ENCODE measurements at places on chromosomes 4 and X. TPM values are rescaled to one million over a fixed set of nuclear protein-coding genes. Genes with fewer than 3 reads are reported as not detected.

DNA sequence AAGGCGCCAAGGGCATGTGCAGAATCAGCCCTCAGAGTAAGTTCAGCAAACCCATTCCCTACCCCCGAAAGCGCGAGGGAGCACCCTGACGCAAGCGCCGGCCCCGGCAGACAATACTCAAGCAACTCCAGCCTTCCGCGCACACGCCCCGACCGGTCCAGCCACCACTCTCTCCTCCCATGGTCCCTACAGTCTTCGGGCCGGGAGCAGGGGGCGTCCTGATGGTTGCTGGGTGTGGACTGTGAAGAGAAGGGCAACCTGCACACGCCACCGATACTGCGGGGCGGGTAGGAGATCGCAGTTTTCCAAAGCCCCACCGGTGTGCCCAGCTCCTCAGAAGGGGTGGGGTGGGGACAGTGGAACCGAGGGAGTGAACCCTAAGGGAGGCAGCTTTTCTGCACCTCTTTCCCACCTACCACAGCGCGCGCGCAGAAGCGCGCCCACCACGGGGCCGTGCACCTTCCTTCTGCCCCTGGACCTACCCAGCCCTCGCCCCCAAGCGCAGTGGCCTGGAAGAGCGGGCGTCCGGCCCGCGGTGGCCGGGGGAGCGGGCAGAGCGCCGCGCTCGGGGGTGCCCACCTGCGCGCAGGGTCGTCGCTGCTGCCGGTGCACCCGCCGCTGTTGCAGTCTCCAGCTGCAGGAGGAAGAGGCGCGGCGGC, 650.2 kb upstream of the DIPK2B start:
- DNase-seq: no peak

DNA sequence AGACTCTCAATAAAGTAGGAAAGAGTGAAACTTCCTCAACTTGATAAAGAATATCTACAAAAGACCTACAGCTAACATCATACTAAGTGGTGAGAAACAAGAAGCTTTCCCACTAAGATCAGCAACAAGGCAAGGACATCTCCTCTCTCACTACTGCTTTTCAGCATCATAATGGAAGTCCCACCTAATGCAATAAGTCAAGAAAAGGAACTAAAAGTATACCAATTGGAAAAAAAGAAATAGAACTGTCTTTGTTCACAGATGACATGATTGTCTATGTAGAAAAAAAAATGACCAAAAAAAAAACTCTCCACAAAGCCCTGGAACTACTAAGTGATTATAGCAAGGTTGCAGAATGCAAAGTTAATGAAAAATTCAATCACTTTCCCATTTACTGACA, 25.1 kb upstream of the SH3RF1 start:
- no peak for DNase-seq

HERC3 gene
- total RNA-seq: 21.2 TPM

DNA sequence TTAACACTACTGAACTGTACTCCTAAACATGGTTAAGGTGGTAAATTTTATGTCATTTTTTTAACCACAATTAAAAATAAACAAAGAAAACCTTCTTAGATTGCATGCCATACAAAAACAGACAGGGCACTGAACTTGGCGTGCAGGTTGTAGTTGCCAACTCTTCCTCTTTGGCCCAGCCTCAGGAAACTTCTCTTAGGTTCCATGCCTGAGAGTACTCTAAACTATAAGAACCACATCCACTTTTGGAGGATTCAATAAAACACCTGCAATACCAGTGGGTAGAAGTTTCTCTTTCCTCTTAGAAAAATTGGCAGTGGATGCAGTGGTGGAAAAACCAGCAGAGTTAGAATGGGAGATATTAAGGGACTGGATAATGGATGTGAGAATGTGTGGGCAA, 103.4 kb downstream of the LUZP4 start:
- no peak for DNase-seq

IGFBP7 gene
- 558 TPM for total RNA-seq

DNA sequence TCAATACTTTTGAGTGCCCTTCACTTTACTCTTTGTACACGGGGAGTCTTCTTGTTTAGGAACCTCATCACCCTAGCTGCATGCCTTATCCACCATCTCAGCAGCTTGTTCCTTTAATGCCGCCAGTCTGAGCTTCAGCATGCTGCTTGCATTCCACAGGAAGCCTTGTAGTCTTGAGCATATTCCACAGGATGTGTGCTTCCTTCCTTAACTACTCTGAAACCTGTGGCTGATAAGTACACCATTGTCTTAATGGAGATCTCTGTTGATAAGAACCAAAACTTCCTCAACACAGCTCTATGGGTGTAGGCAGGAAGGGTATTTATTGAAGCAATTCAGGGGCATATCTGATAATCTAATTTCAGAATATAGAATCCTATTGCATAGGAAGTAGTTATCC, 24.4 kb upstream of the CCNI start:
- no peak for DNase-seq

DNAAF6 gene
- total RNA-seq: not detected

GRCh38 chr4:60737858-60738257, 462.3 kb upstream of the ADGRL3 start:
- no peak for DNase-seq

DNA sequence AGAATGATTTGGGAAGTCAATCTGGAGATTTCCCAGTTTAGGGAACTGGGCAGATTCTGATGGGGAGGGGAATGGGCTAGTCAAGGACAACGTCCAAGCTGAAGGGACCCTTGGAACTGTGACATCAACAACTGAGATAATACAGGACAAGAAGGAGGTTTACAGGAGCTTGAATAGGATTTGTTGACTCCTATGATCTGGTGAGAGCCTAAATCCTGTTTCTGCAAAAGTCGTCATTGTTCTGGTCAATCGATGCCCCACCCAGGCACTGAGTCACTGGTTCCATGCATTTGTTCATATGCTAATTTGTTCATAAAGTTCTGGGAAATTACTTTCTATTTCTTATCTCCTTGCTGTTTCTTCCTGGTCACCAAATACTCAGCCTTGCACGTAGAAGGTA, 15.3 kb upstream of the PDGFRA start:
- no peak for DNase-seq

- DNase-seq: no peak
These were observed 289.8 kb upstream of the SFRP2 start for GRCh38 chr4:154078504-154079350.

GRCh38 chr4:142777045-142777743, 68.9 kb downstream of the INPP4B start:
- no peak for DNase-seq

- no peak for DNase-seq
These were observed 1517.6 kb downstream of the STIM2 start for GRCh38 chr4:28378109-28378830.

- no peak for DNase-seq
These were observed 25.8 kb upstream of the ARHGAP24 start for GRCh38 chr4:85448906-85449890.

DNA sequence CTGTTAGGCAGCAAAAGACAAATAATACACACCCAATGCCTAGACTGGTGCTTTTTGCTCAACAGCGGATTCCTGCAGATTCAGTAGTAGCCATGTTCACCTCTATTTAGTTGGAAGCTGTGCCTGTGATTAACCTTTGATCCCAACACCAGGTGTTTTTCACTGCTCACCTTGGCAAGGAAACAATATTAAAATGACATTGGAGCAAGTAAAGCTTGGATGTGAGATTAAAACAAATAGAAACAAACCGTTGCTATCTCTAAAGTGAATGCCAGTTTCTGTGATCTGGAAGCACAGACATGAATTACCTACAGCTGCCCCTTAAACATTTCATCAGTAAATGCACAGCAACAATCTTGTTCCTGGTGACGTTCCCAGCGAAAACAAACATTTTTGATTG, 35.7 kb downstream of the MAGEB17 start:
- no peak for DNase-seq

BTK gene
- total RNA-seq: 11.5 TPM

DNA sequence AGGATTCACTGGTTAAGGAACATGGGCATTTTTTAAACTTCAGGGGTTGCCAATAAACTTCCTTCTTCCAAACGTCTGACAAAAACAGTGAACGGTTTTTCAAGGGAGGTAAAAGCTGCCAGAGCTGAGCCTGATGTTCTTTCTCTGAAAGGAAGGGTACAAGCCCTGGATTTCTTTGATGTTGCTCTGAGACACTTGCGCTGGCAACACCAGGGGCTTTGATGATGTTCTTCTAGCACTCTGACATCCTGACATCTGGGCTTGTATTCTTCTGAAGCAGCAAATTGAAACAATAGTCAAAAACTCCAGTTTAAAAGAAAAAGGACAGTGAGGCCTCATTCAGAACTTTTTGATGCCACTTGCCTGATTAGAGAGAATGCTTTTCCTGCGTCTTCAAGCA, 11.8 kb downstream of the FTHL17 start:
- no peak for DNase-seq

- no peak for DNase-seq
These were observed 126.9 kb downstream of the MFAP3L start for GRCh38 chr4:169899295-169899694.

DNA sequence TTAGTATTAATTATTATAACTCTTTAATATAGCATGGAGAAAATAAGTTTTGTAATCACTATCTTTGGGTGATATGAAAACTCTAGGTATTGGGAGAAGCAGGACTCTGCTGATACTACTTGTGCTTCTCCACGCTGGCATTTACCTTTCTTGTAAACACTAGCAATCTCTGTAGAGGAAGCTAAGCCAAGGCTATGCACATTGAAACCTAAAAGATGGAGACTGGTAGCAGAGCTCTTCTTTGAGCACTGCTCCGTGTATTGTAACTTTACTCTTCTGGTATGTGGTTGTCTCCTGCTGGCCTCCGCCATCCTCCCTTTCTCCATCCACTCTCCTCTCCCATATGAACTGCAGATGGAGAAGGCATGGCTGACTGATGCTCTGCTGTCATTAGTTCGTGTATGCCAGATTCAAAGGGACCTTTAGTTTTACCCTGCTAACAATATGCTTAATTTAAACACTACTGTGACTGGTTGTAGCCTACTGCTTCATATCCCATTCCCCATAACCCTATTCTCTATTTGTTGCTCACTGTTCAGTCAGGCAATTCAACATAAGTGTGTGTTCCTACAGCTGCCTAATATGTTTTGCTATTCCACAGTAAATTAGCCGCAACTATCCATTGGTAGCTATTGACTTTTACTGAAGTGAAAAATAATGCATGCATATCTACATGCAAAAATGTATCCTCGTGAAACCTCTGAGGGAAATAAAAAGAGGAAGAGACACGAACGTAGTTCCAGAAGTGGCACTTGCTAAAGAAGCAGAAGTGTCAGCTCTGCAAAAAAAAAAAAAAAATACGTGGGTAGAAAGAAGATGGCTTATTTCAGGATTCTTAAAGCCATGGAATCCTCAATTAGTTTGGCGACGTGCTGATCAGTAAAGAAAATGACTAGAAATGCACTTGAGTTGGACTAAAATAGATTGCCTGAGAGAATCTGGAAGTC, 55.6 kb upstream of the CCSER1 start:
- DNase-seq: no peak

PCDH11X gene
- total RNA-seq: not detected

GPR82 gene
- 0.42 TPM for total RNA-seq

- DNase-seq: no peak
These were observed 57.6 kb downstream of the PRDM5 start for GRCh38 chr4:120864969-120865368.

DNA sequence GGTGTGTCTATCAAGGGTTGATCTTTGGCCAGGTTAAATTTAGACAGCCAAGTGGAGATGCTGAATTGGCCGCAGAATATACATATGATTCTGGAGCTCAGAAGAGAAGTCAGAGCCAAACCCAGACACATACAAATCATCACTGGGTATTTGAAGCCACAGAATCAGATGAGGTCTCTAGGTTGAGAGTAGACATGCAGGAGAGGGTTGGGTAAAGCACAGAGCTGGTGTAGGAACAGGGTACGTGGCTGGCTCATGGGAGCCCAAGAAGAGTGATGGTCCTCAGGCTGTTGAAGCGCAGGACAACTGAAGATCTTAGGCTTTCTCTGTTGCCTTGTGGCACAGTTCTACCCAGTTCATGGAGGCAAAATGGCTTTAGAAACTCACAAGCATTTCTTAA, 37.7 kb downstream of the ADAMTS3 start:
- no peak for DNase-seq

DNA sequence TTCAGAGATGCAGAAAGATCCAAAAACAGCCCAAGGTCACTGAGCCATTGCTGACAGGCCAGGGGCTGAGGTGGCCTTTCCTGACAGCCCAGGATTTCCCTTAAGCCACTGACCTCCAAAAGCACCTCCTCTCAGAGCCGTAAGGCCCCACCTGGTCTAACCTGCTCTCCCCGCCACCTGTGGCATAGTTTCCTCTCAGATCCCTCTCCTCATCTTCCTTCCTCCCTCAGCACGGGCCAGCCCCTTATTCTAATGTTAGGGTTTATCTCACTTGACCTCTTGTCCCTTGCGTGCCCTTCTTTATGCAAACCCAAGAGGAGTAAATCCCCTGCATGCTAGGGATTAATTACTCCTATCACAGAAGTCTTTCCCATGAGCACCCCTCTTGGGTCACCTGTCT, 113.0 kb downstream of the RBM47 start:
- no peak for DNase-seq

SMARCA1 gene
- 32.4 TPM for total RNA-seq

CD38 gene
- total RNA-seq: 30.4 TPM

- DNase-seq: no peak
These were observed 567.9 kb downstream of the INPP4B start for GRCh38 chr4:142278171-142278570.

- DNase-seq: no peak
These were observed 228.1 kb upstream of the ANXA3 start for GRCh38 chr4:78323439-78323838.

NLGN3 gene
- total RNA-seq: 0.48 TPM
